ENCODE measurements at places on chromosomes 13 and 19.

DNA sequence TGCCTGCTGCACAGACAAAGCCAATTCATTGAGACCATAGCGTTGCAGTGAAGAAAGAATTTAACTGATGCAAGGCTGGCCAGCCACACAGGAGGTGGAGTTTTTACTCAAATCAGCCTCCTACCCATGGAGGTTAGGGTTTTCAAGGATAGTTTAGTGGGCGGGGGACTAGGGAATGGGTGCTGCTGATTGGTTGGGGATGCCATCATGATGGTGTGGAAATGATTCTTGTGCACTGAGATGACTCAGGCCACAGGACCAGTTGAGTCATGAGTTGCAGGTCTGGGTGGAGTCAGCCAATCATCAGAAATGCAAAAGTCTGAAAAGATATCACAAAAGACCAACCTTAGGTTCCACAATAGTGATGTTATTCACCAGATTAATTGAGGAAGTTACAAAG, 359.6 kb downstream of the FOXO1 start:
- DNase-seq: peak; percentile 21

GRCh38 chr13:42894765-42895243, 97.2 kb downstream of the EPSTI1 start:
- no peak for DNase-seq

DNA sequence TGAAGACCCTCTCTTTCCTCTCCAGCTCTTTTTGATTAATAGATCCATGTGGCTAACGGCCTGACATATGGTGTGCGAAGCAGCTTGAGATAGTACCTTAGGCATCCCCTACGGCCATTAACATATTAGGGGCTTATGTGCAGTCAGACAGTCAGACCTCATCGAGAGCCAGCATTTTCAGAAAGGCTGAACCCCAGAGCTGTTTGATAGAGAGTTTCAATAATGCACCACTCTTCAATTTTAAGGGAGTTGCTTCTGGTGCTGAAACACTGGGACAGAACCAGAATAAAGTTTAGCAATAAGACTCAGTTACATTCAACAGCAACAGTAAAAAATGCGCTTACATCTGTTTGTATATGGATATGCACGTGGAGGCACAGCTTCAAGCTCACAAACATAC, 10.8 kb downstream of the POU4F1 start:
- no peak for DNase-seq

DNA sequence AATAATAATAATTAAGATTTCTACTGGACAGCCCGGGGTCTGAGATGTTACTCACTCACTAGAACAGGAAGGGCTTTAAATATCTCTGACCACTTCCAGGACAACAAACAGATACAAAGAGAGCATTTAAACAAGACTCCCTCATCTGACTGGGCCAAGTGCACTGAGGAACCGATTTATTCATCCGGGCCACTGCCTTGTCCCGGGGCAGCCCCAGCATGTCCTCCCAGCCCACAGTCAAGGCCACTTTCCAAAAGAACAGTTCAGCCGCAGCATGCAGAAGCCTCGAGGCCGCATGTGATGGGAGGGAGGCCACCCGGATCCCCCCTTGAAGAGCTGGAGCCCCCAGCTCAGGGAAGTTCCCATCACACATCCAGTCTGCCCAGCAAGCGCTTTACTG, 30.5 kb downstream of the MLLT1 start:
- no peak for DNase-seq

- DNase-seq: no peak
These were observed 17.2 kb upstream of the EMC10 start for GRCh38 chr19:50459067-50459456.

DNA sequence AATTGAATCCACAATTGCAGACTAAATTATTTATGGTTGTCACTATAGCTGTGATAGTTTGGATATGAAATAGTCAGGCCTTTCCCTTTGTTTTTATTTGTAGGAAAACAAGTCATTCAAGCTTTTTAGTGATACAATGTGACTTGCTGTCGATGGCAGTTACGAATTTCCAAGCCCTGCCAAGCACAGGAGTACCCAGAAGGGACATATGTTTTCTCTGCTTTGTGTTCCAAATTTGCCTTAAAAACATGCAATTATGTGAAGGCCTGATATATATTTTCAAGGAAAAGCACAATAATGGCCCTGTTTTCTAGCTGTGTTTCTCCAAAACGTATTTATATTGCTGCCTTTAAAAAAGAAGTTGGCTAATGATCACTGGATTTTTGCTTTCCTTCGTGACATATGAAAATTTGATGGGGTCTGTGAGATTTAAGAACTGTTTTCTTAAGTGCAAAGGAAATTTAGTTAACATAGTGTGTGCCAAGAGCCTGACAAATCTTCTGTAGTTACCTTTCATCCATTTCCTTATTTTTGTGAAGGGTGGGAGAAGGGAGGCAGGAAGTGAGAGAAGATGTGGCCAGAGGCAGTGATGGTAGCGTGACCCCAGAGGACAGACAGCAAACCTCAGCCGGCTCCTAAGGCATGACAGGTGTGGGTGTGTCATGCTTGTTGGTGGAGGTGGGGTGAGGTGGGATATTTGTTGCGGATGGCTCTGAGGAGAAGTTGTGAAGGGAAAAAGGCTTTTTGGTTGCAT, 79.6 kb downstream of the TEX26 start:
- DNase-seq: no peak

GRCh38 chr13:109436055-109436622, 350.2 kb downstream of the IRS2 start:
- no peak for DNase-seq

DNA sequence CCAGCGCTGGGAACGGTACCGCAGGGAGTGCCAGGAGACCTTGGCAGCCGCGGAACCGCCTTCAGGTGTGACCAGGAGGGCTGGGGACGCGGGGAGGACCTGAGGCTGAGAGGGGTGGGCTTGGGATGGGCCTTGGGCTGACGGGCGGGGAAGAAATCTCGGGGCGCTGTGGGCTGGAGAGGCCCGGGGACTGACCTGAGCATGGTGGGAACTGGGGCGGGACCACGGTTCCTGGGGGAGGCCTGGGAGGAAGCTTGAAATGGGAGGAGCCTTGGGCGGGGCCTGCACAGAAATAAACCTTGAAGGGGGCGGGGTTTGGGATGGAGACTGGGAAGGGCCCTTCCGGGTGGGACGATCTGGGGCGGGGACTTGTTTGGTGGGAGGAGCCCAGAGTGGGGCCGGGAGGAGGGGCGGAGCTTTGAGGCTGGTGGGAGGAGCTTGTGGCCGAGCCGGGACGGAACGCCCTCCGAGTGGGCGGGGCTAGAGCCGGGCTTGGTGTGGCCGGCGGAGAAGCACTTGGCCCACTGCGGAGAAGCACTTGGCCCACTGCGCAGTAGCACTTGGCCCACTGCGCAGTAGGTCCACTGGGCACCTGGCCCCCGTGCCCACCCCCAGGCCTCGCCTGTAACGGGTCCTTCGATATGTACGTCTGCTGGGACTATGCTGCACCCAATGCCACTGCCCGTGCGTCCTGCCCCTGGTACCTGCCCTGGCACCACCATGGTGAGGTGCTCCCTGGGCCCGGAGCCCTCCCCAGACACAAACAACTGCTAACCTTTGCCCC, 2.8 kb downstream of the GIPR start:
- DNase-seq: peak; percentile 57

DNA sequence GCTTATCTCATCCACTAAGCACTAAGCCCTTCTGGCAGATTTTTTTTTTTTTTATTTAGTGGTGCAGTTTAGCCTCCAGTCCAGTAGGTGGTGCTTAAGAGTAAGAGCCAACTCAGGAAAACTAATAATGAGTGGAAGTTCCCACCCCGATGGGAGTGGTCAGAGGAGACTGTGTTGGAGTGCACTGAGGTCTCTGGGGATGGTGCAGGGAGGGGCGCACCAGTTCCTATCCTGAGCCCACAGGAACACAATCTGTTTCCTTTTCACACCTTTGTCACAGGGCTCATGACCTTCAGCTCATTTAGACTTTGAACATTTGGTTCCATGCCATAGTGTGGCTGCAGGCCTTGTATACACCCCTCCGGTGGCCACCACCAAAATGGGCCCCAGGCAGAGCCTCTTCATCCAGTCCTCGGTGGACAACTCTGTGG, 367.4 kb downstream of the SPRY2 start:
- no peak for DNase-seq

DNA sequence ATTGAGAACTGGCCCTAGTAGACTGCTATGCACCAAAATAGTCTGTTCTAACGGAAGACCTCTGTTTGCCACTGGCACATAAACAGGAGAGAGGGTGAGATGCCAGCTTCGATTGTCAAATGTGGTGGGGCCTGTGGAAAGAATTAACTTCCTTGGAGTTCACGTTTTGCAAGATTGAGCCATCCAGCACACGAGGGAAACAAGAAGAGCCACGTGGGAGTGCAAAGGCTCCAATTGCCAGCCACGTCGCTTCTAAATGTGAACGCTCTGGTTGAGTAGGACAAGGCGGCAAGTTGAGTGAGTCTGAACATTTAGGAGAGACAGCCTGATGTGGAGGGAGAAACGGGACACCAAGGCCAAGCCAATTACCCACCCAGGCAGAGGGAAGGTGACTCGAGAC, 409.1 kb downstream of the FGF9 start:
- no peak for DNase-seq

DNA sequence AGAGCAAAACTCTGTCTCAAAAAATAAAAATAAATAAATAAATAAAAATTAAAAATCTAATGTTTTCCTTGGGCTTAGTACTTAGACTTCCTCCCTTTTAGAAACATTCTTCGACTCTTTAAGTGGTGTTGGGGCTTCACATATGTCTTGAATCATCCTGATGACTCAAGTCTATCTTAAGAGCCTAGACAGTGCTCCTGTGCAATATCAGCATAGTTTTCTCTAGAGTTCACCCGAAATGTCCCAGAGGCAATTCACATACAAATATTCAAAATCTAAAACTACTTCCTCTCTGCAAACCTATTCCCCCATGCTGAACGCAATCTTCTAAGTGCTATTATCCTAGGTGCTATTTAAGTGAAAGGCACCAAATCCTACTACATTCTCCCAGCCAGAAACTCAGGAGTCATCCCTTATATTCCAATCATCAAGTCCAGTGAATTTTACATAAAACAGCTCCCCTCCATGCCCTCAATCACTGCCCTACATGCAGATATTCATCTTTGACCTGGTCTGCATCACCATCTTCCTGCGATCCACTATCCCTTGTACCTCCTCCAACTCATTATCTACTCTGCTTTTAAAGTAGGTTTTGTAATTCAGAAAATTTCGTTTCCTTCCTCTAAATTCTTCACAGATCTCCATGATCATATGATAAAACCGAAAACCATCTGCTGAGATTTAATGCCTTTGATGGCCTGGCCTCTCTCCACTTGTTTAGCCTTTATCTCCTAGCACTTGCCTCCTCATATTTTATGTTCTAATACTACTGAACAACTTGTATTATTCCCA, 102.7 kb downstream of the ELF1 start:
- no peak for DNase-seq

All from stimulated activated CD4-positive, alpha-beta T cell treated with anti-CD3 and anti-CD28 coated beads, Interleukin-4, amount 100 ng/mL, for 1 hour (primary cell).